ENCODE measurements at places on chromosomes 3 and 15. TPM values are rescaled to one million over a fixed set of nuclear protein-coding genes. Genes with fewer than 3 reads are reported as not detected.

Gene ZIC4
- not detected for total RNA-seq

Gene ZNF774
- 2.8 TPM for total RNA-seq

Gene CASR
- total RNA-seq, result not detected

Gene GPR156
- total RNA-seq, result 2.0 TPM

Gene SEMA5B
- 0.72 TPM for total RNA-seq

Gene DPPA2
- total RNA-seq, result not detected

Gene SLC24A5
- not detected for total RNA-seq

Gene FBXL2
- 17.4 TPM for total RNA-seq

Gene SEMA3G
- total RNA-seq, result 0.13 TPM

Gene LYSMD2
- total RNA-seq, result 3.8 TPM

Gene GOLGA6L7
- total RNA-seq, result not detected

Gene PPP1R14D
- not detected for total RNA-seq

Gene ARL6
- 13.6 TPM for total RNA-seq

Gene FHIT
- total RNA-seq, result 1.0 TPM

Gene SPTSSB
- 0.20 TPM for total RNA-seq

Gene MUC13
- under 0.01 TPM for total RNA-seq

Measured in smooth muscle cell of the pulmonary artery (primary cell).